ENCODE measurements at places on chromosomes 3 and 15.

DNA sequence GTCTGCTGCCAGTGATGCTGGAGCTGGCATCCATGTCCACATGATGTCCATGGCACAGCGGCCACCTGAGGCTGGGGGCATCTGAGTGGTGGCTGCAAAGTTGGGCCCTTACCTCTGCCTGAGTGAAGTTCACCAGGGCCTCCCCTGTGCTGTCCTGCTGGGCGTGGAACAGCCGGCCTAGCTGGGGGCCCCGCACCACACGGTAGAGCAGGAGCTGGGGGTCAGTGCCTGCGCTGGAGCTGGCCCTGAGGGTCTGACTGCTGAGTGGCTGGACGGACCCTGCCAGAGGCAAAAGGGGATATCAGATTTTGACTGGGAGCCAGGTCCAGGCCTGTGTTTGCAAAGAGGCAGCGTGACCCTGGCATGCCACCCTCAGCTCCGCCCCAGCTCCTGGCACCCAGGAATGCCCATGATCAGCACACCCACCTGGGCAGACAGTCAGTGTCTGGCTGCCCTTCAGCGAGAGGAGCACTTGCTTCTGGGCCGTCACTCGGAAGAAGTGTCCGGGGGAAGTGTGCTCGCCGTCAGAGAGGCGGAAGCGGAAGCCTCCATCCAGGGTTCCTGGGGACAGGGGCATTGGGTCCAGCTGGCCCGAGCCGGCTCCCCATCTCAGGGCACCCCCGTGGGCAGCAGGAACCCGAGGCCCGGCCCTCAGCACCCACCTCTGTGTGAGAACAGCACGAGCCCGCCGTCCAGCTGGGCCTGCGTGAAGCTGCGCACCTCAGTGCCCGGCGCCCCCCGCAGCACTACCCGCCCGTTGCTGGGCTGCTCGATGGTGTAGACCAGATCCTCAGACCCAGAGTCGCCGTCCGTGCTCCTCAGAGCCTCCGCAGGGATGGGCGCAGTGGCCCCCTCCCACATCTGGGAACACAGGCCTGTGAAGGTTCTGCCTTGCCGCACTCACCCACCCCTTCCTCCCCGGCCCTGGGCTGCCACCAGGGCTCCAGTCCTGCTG, 30.2 kb downstream of the CSPG4 start:
- no peak for DNase-seq

DNA sequence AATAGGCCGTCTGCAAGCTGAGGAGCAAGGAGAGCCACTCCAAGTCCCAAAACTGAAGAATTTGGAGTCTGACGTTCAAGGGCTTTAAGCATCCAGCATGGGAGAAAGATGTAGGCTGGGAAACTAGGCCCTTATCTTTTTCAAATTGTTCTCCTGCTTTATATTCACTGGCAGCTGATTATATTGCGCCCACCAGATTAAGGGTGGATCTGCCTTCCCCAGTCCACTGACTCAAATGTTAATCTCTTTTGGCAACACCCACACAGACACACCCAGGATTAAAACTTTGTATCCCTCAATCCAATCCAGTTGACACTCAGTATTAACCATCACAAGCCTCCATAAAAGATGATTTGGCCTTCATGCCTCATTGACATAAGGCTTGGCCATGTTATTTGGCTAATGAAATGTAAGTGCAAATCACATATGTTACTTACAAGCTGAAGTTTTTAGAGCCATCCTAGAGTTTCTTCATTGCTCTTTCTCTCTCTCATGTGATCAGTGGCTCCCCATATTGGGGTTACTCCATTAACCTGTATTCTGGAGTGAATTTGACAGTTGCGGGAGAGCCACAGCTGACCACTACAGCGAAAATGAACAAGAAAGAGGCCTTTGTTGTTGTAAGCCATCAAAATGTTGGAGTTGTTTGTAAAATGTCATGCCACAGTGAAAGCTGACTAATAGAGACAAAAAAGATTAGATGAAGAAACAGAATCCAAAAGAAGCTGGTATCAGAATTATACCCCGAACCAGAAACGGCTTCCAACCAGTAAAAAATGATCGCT, 61.7 kb downstream of the GBE1 start:
- no peak for DNase-seq

DNA sequence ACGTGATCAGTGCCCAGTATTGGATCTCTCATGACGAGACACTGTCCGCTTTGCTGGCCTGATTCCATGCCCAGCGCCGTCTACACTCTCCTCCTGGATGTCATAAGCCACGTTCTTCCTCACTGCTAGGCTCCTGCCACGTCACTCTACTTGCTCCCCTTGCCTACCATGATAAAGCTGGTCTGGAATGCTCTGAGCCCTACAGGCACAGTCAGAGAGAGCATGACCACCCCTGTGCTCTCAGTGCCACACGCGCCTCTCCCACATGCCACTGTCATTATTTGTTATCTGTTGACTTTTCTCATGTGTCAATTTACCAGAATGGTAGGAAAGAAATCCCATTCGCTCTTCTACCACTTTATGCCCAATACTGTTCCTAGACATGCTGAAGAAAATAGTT, 148.6 kb downstream of the ANO10 start:
- DNase-seq = no peak

DNA sequence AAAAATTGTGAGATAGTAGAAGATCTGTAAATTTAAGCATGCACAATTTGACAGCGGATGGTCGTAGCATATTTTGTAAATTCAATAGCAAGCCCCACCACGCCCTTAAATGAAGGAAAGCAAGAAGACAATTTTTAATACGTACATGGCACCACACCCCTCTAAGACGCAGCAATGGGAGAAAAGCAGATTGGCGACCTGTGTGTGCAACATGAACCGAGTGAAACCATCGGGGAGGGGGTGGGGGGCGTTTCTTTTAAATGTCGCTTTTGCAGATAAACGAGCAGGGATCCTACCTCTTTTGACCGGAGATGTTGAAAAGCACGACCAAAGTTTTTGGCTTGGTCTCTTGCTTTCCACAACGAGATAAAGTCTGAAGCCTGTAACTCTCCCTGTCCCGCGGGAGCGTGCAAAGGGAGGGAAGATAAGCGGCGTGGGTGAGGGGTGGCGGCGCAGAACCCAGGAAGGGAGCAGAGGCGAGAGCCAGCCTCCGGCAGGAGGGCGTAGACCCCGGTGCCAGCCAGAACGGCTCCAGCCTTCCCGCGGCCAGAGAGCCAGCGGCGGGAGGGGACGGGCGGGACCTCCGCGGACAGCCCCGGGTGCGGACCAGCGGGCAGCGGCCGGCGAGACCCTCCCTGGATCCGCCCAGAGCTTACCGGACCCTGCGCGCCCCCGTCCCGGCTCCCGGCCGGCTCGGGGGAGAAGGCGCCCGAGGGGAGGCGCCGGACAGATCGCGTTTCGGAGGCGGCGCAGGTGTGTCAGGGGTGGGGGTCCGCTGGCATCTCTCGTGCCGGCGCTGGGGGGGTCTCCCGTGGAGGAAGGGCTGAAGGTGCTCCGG, at the start of gene CHL1:
Gene CHL1, plus strand, starts transcription at position 453 of the 838 bp plus-strand sequence. CDS start 123,014 bp downstream, outside the sequence.
- no peak for DNase-seq

DNA sequence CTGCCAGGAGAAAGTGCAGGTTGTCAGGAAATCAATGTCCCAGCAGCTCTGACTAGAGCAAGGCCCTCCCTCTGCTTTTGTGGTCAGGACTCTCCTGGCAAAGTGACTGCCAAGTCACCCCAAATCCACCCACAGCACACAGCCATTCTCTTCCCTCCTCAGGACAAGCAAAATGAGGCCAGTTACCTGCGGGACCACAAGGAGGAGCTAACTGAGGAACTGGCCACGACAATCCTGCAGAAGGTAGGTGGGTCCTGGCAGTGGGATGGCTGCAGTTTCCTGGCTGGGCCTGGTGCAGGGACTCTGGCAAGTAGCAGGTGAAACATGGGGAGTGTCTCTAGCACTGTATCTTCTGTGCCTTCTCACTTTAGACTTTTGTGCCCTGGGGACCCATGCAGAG, 142.5 kb upstream of the EIF1B start:
- DNase-seq = no peak

DNA sequence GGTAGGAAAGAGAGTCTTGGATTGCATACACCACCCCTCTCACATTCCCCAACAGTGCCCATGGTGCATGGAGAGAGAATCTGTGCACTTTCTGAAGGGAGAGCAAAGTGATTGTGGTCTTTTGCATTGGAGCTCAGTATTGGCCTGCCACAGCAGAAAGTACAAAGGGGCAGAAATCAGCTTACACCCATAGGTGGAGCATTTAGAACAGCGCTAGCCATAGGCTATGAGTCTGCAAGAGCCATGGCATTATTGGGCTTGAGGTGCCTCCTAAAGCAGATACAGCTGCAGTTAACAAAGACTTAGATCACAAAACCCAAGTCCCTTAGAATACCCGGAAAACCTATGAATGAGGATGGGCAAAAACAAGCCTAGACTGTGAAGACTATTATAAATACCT, 21.8 kb downstream of the SI start:
- DNase-seq = no peak

DNA sequence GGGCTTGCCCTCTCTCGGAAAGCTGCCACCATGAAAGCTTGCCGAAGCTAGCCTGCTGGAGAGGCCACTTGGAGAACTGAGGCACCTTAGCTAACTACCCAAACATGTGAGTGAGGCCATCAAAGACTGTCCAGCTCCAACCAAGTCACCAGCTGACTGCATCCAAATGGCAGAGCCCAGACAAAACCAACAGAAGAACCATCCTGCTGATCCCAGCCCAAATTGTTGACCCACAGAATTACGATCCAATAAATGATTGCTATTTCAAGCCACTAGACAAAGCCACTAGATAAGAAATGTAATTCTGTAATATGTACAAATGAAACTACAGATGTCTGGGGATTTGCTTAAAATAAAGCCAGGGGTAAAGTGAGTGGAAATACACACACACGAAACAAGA, 109.8 kb upstream of the TRPM1 start:
- no peak for DNase-seq

GRCh38 chr15:61880084-61880483, 180.2 kb downstream of the VPS13C start:
- no peak for DNase-seq

DNA sequence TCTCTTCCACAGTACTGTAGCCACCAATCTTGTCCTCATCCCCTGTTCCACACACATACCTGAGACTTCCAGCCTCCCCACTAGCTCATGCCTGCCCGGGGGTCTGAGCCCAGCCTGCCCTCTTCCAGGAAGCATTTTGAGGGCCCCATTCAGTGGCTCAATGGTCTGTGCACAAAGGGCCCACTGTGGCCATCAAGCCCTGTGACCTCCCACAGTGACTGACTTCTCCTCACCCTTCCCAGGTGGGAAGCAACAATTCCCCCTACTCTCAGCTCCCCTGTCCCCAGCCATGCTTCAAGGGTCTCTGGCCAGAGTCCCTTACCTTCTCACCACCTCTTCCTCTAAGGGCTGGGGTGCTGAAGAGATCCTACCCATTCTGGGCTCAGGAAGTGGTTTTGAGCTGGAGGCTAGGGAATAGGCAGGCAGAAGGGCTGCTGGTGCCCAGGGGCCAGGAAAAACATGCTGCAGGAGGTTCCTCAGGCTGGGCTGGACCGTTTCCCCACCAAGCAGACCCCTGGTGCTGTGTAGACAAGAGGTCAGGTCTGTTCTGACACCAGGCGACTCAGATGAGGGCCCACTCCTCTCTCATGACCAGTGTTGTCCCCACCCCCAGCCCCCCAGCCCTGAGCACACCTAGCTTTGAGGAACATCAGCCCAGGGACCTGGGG, 3.0 kb upstream of the KLF15 start:
- no peak for DNase-seq
